ENCODE measurements at places on chromosomes 3 and 15.

DNA sequence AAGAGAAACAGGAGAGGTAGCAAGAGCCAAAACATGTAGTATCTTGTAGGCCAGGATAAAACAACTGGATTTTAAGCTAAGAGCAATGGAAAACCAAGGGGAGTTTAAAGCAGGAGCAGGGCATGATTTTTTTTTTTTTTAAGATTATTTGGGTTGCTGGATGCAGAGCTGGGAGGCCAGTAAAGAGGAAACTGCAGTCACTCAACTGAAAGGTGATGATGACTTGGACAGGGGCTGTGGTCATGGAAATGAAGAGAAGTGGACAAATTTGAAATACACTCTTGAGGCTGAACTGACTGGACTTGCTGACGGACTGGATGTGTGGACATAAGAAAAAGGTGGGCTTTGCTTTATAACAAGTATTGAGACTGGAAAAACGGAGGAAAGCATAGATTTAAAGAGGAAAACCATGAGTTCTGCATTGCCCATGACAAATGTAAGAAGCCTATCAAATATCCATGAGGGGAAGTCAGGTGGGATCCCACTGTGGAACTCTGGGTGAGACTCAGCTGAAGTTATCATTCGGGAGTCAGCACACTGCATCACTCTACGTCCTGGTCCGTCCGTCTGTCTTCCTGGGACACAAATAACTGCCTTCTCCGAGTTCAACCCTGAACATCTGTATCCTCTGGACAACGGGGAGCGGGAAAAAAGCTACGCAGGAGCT lies 688 bp downstream of the XPC start:
- peak; percentile 20 for DNase-seq

DNA sequence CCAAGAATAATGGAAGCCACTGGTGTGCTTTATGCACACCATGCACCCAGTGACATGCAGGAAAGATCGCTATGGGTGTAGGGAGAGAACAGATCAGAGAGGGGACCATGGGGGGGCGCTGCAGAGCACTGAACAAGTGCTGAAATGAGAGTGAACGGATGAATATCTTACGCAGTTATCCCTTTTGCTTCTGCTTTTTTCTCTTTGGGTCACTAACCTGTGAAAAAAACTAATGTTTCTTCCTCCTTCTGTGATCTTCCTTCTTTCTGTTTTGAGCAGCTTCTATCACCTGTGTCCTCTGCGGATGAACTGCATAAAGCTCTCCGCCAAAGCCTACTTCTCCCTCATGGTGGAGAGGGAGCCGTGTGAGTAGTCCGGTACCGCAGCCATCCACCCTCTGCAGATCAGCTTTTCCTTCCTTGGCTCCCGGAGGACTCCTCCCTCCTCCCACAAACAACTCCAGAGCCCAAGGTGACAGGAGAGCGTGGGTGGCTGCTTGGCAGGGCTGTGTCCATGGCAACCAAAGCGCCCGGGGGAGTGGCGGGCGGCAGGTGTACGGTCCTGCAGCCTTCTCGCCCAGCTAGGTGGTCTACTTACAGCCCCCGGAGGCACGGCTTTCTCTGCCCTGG lies 106.2 kb downstream of the DGKG start:
- peak; percentile 22 for DNase-seq

DNA sequence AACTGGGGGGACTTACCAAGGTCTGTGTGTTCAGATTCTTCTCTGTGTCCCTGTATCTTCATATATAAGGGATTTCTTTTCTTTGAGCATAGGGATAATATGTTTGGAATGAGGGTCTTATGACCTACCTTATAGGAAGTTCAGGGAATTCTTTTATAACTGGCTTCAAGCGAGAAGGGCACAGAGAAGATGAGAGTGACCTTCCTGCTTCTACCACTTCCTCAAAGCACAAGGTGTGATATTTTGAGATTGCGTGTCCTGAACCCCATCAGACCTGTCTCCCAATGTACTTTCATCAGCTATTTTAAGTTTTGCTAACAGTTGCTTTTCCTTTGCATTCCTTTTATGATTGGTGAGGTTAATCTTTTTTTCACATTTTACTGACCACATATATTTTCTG lies 3.1 kb upstream of the PSMD6 start:
- no peak for DNase-seq

GRCh38 chr15:40722934-40723333 lies 28.0 kb downstream of the RAD51 start:
- DNase-seq = peak; percentile 46

DNA sequence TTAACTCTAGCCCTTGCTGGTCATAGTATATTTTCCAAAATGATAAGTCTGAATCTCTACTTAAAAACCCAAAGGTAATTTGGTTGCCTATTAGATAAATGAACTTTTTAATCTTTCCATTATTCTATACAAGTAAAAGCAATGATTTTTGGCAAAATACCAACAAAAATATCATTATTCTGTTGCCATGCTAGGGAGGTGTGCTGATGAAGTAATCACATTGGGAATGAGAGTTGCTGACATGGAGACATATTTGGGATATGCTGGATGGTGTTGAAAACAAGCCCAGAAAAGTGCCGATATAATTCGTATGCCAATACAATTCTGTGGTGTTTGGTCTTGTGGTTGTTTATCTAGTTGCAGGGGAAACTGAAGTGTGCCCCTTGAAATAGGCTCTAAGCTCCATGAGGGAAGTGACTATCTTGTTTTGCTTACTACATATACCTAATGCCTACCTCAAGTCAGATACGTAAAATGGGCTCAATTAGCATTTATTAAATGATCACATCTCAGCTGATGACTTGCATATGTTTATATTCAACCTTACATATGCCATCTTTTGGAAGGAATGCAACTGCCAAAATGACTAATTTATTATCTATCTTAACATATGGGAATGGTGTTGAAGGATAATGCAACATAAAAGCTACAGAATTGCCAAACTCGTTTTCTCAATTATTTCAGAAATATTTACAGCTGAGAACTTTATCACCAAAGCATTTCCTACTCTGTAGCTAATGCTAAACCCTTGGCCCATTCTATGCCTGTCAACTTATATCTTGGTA lies 5.8 kb downstream of the TOPBP1 start:
- no peak for DNase-seq

DNA sequence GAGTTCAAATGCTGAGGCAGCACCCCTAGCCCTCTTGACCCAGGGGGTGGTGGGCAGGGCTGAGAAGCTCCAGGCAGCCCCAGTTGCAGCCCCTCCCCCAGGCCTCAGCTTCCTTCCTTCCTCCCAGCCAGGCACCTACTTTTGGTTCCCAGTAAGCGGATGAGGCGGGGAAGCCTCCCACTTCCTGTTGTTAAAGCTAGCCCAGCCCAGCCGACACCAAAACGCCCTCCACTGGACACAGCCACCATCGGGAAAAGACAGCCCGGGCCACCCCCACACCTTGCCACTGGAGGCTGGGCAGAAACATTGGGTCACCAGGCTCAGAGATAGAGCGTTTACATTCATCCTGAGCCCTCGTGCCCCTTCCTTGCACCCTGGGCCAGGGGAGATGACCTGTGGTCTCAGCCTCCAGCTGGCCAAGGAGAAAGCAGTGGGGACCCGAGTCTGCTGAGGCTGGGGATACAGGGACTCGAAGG lies 3.5 kb downstream of the DUSP7 start:
- DNase-seq = peak; percentile 89
